Keratinocyte (primary cell): ENCODE measurements at places on chromosomes 5 and 9. TPM values are rescaled to one million over a fixed set of nuclear protein-coding genes. Genes with fewer than 3 reads are reported as not detected.

The SMIM33 gene
- polyA plus RNA-seq: not detected in 3 replicates

The ADAMTSL2 gene
- not detected in 3 replicates for polyA plus RNA-seq

DNA sequence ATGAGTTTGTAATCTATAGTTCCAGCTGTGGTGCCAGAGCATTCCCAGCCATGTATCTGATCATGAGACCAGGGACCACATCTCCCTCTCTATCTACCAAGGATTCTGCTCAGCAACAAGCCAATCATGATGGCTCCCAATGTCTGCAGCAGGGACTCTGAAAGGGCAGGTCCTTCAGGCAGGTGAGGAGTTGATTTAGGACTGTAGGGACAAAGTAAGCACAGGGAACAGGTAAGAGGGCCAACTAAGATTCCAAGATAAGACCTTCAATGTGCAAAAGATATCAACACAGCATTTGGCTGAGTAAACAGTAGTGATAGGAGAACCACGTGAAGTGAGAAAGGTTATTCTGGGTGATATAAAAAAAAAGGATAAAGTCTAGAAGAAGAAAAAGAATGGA, 8.5 kb downstream of the XPA start:
- peaks cover 10% of the 10 kb centered on the region for H3K36me3 ChIP-seq
- H3K27ac ChIP-seq: no peak overlapping the region
- H3K4me1 ChIP-seq: peaks cover 10% of the 10 kb centered on the region
- H3K4me3 ChIP-seq: no peak overlapping the region

DNA sequence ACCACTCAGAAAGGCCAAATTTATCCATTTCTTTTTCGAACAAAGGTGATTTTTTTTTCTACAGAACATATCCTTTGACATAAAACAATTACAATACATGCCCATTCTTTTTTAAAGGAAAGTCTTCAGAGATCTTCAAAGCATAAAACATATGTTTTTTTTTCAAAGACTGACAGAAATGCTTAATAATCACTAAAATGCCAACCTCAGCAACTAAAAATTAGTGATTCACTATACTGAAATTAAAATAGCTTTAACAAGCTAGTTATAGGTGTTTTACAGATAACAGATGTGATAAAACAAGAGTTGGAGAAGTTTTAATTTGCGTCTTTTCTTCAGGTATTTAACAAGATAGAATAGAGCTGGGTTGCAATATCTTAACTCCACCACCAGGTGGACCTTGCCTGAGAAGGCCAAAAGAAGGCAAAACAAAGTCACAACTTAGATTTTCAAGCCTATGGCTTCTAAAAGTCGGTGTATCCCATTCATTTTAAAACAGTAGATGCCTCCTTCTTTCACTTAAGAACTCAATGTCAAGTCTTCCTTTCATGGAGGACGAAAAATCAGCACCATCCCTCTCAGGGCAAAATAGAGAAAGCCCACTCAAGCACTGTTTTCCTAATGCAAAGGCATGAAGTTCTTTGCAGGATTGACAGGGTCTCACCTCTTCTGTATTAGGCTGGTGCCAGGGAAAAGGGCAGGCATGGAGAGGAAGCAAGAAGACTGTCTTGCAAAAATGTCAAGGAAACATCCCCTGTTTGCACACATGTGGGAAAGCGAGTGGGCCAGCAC, 31.1 kb upstream of the CPLX2 start:
- no peaks in the 10 kb centered on the region for H3K36me3 ChIP-seq
- no peak overlapping the region for H3K4me3 ChIP-seq
- no peak for DNase-seq
